ENCODE measurements at places on chromosomes 6 and 20.

GRCh38 chr6:148524471-148524882, 181.8 kb downstream of the SASH1 start:
- DNase-seq: no peak

GRCh38 chr6:53042112-53042511, 23.1 kb upstream of the FBXO9 start:
- DNase-seq: peak; percentile 69

- no peak for DNase-seq
Measured at GRCh38 chr6:150514806-150515380, 84.8 kb upstream of the PLEKHG1 start.

- no peak for DNase-seq
Measured at GRCh38 chr6:120378582-120379220, 955.6 kb downstream of the TBC1D32 start.

DNA sequence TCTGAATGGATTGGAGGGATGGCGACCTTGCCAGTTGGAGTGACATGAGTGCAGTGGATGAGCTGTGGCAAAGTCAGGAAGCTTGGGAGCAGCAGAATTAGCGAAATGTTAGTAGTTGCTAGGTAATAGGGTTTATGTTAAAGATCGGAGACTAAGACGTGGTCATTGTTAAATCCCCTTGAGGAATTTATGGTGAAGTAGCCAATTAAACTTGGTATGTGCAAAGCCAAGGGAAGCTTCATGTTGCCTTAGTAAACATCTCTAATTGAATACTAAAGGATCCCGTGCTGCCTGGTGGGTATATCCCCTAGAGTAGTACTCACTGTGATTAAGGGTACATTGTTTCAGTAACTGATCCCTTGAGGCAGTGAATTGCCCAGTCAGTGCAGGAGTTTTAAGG, 106.0 kb downstream of the PRIM2 start:
- DNase-seq: no peak

GRCh38 chr6:15434263-15434662, 188.4 kb downstream of the JARID2 start:
- DNase-seq: no peak

DNA sequence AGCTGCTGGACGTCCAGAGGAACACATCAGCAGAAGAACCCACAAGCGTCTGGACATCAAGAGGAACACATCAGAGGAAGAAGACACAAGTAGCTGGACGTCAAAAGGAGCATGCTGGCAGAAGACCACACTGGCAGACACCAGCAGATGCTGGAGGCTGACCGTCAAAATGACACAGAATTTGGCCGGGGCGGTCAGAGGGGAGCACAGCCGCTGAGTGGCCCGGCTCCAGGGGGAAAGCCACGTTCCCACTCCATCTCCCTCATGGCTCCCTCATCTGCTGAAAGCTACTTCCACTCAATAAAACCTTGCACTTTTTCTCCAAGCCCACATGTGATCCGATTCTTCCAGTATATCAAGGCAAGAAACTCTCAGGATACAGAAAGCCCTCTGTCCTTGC, 283.6 kb downstream of the PTPRT start:
- DNase-seq: no peak

- no peak for DNase-seq
Measured at GRCh38 chr6:71619836-71620235, 266.5 kb upstream of the RIMS1 start.

- DNase-seq: no peak
Measured at GRCh38 chr6:98787435-98787834, 46.9 kb upstream of the POU3F2 start.

DNA sequence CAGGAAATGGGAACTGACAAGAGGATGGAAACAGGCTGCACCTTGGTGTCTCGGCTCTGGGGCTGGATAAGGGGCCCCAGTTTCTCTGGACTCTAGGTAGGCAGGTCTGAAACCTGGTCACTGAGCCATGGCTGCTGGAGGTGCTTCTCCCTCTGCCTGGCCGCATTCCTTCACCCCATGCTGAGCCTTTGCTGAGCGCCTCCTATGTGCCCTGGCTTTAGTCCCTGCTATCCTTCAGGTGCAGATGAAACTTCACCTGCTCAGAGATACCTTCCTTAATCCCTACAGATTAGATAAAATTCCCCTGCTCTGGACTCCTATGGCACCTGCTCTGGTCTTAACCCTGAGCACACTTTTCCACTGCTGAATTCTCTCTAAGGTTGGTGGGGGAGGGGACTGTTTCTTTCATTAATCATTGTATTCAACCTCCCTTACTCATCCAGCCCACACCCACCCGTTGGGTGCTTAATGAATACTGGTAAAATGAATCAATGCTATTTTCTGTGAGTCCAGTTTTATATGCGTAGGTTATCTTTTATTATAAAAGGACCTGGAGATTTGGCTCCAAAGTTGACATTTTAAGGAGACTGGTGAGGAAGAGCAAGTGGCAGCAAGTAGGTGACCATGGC, 19.3 kb downstream of the MYLK4 start:
- DNase-seq: no peak

DNA sequence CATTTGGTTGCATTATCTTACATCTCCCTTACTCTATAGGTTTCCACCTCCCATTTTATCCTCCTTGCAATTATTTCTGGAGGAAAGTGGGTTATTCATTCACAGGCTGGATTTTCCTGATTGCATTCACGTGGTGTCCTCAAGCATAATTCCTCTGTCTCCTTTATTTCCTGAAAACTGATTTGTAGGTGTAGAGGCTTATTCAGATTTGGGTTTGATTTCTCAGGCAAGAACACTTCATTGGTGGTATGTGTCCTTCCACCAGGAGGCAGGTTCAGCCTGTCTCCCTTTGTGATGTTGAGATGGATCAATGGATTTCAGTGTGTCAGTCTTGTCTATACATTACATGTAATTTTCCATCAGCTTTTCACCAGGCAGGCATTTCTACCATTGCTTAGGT, 17.3 kb downstream of the DNPH1 start:
- no peak for DNase-seq

GRCh38 chr20:48387675-48388074, 440.1 kb downstream of the PREX1 start:
- no peak for DNase-seq

DNA sequence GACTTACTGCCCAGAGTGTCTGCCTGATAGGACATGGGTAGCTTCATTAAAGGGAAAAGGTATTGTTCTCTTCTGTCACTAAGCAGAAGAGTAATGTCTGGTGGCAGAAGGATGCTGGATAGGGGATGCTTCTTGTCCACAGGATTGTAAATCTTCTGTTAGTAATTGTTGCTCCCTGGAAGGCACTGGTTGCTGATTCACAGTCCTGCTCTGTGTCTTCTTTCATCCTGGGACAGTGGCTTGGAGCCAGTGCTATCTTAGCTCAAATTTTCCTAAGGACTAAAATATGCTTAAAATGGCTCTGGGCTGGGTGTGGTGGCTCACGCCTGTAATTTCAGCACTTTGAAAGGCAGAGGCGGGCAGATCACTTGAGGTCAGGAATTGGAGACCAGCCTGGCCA, 48.0 kb downstream of the SYTL3 start:
- no peak for DNase-seq

- DNase-seq: no peak
Measured at GRCh38 chr6:64696053-64696452, 1011.0 kb downstream of the EYS start.

DNA sequence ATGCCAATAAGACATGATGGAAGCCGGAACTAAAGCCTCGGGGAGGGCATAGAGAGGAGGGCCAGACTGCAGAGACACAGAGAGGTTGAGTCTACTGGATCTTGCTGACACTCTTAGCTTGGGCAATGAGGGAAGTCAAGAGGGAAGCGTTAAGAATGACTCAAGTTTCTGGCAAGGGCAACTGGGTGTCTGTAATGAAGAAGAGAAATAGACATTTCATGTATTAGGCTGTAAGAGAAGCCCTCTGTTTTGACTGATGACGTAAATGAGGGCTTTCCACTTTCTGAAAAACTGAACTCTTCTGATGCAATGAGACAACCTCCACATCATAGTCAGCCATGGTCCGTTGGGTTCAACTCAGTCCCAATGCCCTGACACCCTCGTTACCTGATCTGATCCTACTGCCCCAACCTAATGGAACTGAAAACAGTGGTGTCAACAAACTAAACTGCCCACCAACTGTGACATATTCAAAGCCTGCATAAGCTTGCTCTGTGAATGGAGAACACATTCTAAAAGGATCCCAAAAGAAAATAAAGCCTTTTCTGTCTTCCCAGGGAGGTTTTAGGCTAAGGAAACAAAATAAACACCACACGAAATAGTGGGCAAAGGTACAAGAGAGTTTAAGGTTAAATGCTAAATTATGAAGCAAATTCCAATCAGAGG, 45.8 kb upstream of the PNRC1 start:
- DNase-seq: peak; percentile 88

- DNase-seq: no peak
Measured at GRCh38 chr6:83609248-83609647, 96.9 kb downstream of the PRSS35 start.

GRCh38 chr20:18055261-18055660, 2.5 kb downstream of the OVOL2 start:
- DNase-seq: no peak

- DNase-seq: no peak
Measured at GRCh38 chr6:37061157-37061804, 55.8 kb downstream of the FGD2 start.

DNA sequence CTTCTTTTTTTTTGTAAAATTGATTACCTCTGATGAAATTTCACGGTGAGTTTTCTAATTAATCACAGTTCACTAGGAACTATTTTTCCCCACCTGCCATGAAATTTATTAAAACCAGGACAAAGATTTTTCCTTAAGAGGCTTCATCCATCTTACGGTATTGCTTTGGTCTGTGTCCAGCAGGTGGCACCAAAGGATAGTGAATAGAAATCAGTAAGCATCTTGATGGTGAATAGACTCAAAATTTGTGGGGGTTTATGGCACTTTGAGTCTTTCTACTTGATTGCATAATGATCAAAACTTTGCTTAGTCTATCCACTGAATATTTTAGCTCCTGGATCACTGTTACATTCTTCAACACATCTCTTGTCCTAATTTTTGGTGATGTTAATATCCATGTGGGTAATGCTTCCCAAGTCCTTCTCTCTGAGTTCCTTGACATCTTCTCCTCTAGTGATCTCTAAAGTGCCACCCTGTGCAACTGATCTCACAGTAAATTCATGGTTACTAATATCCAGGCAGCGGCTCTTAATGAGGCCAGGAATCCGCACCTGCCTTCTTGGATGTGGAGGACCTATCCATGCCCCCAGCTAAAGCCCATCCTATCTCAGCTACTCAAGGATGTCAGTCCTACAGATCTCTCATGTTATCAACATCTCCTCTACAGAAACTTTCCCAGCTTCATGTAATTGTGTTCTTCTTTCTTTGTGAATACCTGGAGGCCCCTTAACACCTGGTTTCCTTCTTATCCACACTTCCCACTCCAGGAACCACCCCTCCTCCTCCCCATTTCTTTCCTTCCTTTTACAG, 54.5 kb downstream of the STMND1 start:
- peak; percentile 51 for DNase-seq

DNA sequence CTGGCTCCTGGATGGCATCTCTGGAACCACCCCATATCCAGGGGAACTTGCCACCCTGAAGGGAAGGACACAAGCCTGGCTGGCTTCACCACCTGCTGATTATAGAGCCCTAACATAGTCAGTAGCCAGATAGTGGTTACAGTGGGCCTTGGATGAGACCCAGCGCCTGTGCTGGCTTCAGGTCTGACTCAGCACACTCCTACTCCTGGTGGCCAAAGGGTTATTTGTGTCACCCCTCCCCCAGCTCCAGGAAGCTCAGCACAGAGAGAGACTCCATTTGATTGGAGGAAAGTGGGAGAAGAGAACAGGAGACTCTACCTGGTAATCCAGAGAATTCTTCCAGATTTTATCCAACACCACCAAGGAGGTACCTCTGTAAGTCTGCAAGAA, 12.8 kb downstream of the SNX14 start:
- DNase-seq: no peak

GRCh38 chr20:8221887-8222419, 89.9 kb downstream of the PLCB1 start:
- no peak for DNase-seq

- DNase-seq: no peak
Measured at GRCh38 chr6:118886641-118887040, 7.3 kb upstream of the ASF1A start.

GRCh38 chr6:168528474-168529095, 87.6 kb downstream of the SMOC2 start:
- no peak for DNase-seq
